ENCODE measurements at places on chromosomes 12 and 14.

DNA sequence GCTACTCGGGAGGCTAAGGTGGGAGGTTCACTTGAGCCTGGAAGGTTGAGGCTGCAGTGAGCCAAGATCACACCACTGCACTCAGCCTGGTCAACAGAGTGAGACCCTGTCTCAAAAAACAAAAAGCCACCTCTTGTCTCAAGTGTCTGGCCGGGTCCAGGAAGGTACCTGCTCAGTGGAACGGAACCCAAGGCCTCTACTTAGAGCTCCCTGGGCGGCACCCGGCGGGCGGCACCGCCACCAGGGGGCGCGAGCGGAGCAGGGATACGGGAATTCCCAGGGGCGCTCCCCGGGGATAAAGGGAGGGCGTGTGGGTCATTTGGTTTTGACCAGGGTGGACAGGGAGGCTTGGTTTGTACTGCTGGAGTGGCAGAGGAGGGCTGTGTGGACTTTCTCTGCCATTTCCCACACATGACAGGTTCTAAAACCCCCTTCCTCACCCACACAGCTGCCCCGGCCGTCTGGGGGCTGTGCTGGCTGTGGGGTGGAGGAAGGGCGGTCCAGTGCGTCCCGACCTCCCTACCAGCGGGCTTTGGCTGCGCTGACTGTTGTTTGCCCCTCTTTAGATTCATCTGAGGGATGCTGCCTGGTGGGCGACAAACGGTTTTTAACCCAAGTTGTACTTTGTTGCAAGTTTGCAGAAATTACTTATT lies 91.4 kb downstream of the SETD3 start:
- peak; percentile 38 for DNase-seq

DNA sequence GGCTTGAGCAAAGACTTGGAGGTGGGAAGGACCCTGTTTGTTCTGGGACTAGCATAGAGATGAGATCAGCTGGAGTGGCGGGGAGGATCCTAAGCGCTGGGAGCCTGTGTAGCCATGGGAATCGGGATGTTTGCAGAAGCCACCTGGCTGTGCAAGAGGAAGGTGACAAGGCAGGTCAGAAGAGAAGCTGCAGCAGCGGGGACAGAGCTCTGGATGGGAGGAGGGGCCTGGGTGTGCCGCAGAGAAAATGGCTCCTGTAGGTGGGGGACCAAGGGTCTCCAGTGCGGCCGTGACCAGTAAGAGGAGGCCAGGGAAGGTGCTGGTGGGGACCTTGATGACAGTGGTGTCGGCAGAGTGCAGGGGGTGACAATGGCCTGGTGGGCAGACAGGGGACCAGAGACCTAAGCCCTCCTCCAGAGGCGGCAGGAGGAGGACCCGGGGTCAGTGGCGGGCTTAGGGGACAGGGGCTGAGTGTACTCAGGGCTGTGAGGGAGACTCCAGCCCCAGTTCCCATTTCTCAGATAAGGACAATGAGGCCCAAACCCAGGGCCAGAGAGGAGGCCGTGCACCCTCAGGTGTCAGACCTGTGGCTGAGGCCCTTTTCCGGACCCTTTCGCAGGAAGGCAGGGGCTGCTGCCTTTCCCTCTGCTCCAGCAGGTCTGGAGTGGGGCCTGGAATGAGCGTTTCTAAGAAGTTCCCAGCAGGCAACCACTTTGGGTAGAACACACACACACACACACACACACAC lies 206.6 kb upstream of the RTL1 start:
- DNase-seq, result no peak

DNA sequence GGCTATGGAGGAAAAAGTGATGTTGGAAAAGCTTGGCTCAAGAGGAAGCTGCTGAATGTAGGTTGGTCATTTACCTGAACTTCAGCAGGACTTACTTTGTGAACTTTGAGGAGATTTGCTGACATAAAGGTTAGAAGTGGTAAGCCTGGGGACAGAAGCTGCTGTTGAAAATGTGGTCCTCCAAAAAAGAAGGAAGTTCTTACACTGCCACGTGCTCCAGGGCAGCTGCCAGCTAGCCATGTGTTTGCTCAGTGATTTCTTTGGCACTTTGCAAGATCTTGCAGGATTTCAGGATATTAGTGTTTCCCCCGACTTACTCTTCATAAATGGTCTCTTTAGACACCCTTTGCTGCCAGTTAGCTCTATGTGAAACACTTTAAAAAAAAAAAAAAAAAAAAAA lies 14.8 kb upstream of the DYRK2 start:
- no peak for DNase-seq

DNA sequence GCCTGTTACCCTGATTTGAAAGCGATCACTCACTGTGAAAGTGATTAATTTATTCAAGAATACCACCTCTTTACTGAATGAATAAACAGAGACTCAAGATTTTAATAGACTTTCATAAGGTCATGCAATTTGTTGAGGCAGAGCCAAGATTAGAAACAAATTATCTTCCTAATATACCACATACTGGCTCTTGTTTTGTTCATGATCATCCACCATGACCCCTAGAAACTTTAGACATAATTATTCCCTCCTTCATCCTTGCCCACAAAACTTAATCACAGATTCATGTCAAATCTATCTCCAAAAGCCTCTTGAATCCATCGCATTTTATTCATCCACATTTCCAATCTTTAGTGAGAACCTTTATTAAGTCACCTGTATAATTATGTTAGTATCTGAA lies 152.3 kb downstream of the ATXN7L3B start:
- no peak for DNase-seq

DNA sequence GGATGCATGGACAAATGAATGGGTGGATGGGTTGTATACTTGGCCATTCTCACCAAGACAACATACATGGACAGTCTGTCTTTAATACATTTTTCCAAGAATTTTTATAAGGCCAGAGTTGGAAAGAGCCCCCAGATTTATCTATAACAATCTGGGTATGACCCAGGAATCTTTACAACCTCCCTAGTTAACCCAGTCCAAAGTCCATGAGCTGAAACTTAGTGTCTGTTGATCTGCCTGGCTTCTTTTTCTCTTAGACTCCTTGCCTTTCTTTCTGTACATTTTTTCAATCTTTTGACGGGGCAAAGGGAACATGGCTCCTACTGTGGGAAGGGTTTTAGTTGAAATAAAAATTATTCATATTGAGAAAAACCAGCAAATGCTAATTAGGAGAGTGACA lies 740 bp downstream of the FGF23 start:
- DNase-seq, result no peak

DNA sequence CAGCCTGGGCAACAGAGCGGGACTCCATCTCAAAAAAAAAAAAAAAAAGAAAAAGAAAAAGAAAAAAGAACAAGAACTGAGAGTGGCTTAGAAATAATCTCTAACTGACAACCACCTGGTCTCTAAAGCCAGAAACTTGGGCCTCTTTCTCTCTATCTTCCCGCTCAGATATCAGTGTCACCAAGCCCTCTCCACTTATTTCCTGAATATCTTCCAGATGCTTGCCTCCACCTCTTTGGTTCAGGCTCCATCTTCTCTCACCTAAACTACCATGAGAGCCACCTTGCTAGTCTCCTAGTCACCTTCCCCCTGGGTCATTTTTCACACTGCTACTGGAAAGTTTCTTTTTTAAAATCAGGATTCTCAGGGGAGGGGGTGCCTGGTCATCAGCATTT lies 1.8 kb upstream of the TM9SF1 start:
- DNase-seq, result no peak

GRCh38 chr12:55610598-55610997 lies 26.1 kb upstream of the OR10P1 start:
- DNase-seq, result no peak

GRCh38 chr14:23538050-23538718 lies 13.4 kb downstream of the ZFHX2 start:
- no peak for DNase-seq

GRCh38 chr12:95674631-95675030 lies 115.9 kb downstream of the NTN4 start:
- DNase-seq, result no peak

- DNase-seq, result no peak
Measured at GRCh38 chr12:131735476-131736445, 24.9 kb downstream of the SFSWAP start.

Data from H54 (cell line).